ENCODE measurements at places on chromosomes 2 and 18. TPM values are rescaled to one million over a fixed set of nuclear protein-coding genes. Genes with fewer than 3 reads are reported as not detected.

Gene SMCHD1
- total RNA-seq = 203 TPM

Gene NT5DC4
- total RNA-seq = 2.0 TPM

Gene SCN7A
- total RNA-seq = not detected

Gene TM4SF20
- total RNA-seq = not detected

Gene MBD2
- total RNA-seq = 107 TPM

Gene NRP2
- not detected for total RNA-seq

Gene TUBB8B
- total RNA-seq = not detected

Gene LRRC30
- not detected for total RNA-seq

Gene ZAP70
- 1,008 TPM for total RNA-seq

Gene CD8B
- total RNA-seq = 22.7 TPM

Gene DCDC2C
- total RNA-seq = not detected

Gene PLA2R1
- not detected for total RNA-seq

Gene CXCR4
- 848 TPM for total RNA-seq

Gene EGR4
- 2.6 TPM for total RNA-seq

Gene PLGLB1
- 1.2 TPM for total RNA-seq

Gene PLEK
- total RNA-seq = 307 TPM

Gene LRRTM1
- total RNA-seq = not detected

Gene CHRND
- total RNA-seq = not detected

Gene TBC1D8
- total RNA-seq = 8.7 TPM

Gene MAP4K4
- 60.2 TPM for total RNA-seq

Gene DNAJC5G
- not detected for total RNA-seq

Gene AQP12A
- total RNA-seq = not detected

Gene IL36B
- not detected for total RNA-seq

Gene ATOH8
- 0.23 TPM for total RNA-seq

Gene MAP3K19
- not detected for total RNA-seq

Gene HTR2B
- total RNA-seq = not detected

Gene SERPINB11
- not detected for total RNA-seq

Gene ARHGAP28
- total RNA-seq = not detected

Gene EIF2AK3
- 33.4 TPM for total RNA-seq

Gene MTX2
- 3.8 TPM for total RNA-seq

Gene SCTR
- total RNA-seq = not detected

Gene WDR43
- 53.2 TPM for total RNA-seq

Gene SLC8A1
- total RNA-seq = 3.6 TPM

Gene ST8SIA5
- not detected for total RNA-seq

Gene GKN2
- total RNA-seq = not detected

Gene CCDC85A
- not detected for total RNA-seq

Gene NYAP2
- not detected for total RNA-seq

Gene LRATD1
- total RNA-seq = not detected

Gene MDH1B
- not detected for total RNA-seq

Gene SKOR2
- not detected for total RNA-seq

Gene ITM2C
- 4.7 TPM for total RNA-seq

Gene FBXO36
- 1.8 TPM for total RNA-seq

Gene LOXHD1
- total RNA-seq = 0.11 TPM

Gene TBR1
- not detected for total RNA-seq

Gene LBX2
- total RNA-seq = 1.8 TPM

Gene STRN
- total RNA-seq = 43.4 TPM
